Colonic mucosa (tissue), 4 donors: ENCODE measurements at places on chromosomes 7 and 10. TPM values are rescaled to one million over a fixed set of nuclear protein-coding genes. Genes with fewer than 3 reads are reported as not detected.

- H3K27ac ChIP-seq = no peak overlapping the region
- H3K4me3 ChIP-seq = no peak overlapping the region
- H3K36me3 ChIP-seq = no peaks in the 10 kb centered on the region
These were observed 301.6 kb downstream of the NRG3 start for GRCh38 chr10:82176587-82176986.

- no peak overlapping the region for H3K27ac ChIP-seq
- H3K36me3 ChIP-seq = no peaks in the 10 kb centered on the region
- H3K4me1 ChIP-seq = no peaks in the 10 kb centered on the region
- no peak overlapping the region for H3K4me3 ChIP-seq
These were observed 910.6 kb downstream of the KCNMA1 start for GRCh38 chr10:76727038-76727437.

DNA sequence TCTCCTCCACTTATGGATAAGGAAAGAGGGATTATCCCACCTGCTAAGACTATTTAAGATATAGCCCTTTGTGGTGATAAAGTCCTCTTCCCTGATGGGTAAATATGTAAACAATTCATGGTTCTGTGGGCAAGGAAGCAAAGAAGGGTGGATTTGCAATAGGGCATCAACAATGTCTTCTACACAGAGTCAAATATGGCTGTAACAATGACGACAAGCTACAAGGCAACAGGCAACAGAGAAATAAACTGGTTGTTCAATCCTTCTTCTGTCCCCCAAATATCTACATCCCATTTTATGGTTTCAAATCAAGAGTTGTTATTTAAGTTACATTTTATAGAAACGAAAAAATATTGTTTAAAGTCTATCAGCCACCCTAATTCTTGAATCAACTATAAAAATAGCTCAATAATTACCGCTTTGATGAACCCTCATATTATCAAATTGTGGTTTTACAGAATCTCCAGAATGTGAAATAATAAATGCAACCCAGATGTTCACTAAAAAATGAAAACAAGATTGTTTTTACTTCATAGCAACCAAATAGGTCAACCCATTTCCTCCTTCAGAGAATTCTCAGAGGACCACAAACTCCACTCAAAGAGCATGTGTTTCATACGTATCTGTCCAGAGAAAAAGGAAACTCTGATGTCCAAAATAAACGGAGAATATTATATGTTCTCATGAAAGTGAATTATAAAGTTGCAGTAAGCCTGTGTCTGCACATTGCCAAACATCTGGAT, 13.8 kb downstream of the CYTH3 start:
- no peak for DNase-seq
- no peaks in the 10 kb centered on the region for H3K27me3 ChIP-seq
- H3K4me3 ChIP-seq = no peak overlapping the region
- no peak overlapping the region for H3K27ac ChIP-seq
- no peaks in the 10 kb centered on the region for H3K36me3 ChIP-seq

GRCh38 chr7:127417346-127417745, 24.8 kb upstream of the ZNF800 start:
- no peak overlapping the region for H3K27ac ChIP-seq
- H3K27me3 ChIP-seq = no peaks in the 10 kb centered on the region
- no peaks in the 10 kb centered on the region for H3K36me3 ChIP-seq
- H3K4me3 ChIP-seq = no peak overlapping the region
- DNase-seq = no peak
- no peaks in the 10 kb centered on the region for H3K4me1 ChIP-seq

Gene C7orf57
- not detected for total RNA-seq

DNA sequence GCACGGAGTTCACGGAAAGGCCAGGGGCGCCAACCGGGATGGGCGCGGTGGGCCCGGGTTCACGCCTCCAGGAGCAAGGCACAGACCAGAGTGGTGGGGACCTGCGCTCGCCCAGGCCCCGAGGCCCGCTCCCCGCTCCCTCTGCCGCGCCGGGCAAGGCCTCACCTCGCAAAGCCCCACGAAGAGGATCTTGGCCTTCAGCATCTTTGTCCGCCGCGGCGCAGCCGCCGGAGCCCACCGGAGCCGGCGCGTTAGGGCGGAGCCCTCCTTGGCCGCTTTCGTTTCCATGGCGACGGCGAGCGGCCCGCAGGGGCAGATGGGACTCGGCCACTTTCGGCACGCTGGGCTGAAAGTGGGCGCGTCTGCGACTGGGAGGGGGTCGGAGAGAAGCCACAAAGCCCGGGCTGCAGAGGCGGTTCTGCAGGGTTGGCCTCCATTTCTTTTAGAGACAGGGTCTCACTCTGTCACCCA, 944.4 kb upstream of the ZNF722 start:
- no peak overlapping the region for H3K4me3 ChIP-seq
- no peaks in the 10 kb centered on the region for H3K36me3 ChIP-seq
- H3K4me1 ChIP-seq = no peaks in the 10 kb centered on the region

- no peak overlapping the region for H3K27ac ChIP-seq
- no peak for DNase-seq
- no peaks in the 10 kb centered on the region for H3K27me3 ChIP-seq
- H3K36me3 ChIP-seq = no peaks in the 10 kb centered on the region
- H3K4me3 ChIP-seq = no peak overlapping the region
- H3K4me1 ChIP-seq = no peaks in the 10 kb centered on the region
These were observed 14.8 kb downstream of the GPAM start for GRCh38 chr10:112168733-112169132.

Gene CTAGE6
- not detected for total RNA-seq

DNA sequence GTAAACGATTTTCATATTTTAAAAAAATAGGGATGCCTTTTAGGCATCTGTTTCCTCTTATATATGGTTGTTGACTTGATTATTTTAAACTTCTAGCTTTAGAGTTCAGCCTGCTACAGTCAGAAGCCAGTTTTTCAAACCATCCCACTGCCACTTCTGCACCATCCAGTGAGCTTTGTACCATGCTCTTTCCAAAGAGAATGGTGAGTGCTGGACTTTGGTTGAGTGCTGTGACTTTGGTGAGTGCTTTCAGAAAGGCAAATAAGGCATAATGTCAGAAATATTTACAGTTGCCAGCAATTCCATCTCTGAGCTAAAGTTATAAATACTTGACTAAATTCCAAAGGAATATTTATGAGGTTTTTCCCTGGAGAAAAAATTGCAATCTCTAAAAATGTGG, 117.4 kb downstream of the IPMK start:
- no peak overlapping the region for H3K27ac ChIP-seq
- no peaks in the 10 kb centered on the region for H3K4me1 ChIP-seq
- no peak overlapping the region for H3K4me3 ChIP-seq
- no peaks in the 10 kb centered on the region for H3K27me3 ChIP-seq

Gene FGFR2
- 25.6 TPM for total RNA-seq

Gene MMD2
- not detected for total RNA-seq

Gene C7orf33
- total RNA-seq = not detected

DNA sequence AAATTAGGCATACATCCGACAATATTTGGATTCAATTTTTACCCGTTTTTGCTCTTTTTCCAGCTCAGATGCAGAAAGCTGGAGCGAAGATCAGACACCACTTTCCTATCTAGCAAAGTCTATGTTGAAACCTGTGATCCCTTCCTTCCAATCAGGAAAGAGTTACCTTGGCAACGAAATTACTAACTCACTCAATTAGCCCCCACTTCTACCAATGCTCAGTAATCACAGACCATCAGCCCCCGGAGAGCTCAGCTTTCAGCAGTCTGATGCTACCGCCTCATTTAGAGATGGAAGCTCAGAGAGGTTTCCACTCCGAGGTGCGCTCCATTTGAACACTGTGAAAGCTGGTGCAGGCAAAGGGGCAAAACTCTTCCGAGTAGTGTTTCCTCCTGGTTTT, 6.7 kb downstream of the FRAT1 start:
- no peak overlapping the region for H3K4me3 ChIP-seq
- no peaks in the 10 kb centered on the region for H3K27me3 ChIP-seq
- H3K27ac ChIP-seq = no peak overlapping the region
- H3K4me1 ChIP-seq = peaks cover 3% of the 10 kb centered on the region

GRCh38 chr7:43313628-43314378, 201.4 kb downstream of the HECW1 start:
- no peaks in the 10 kb centered on the region for H3K4me1 ChIP-seq
- no peak overlapping the region for H3K4me3 ChIP-seq
- no peak for DNase-seq

Gene PRKCQ
- total RNA-seq = 0.94 TPM
